Stimulated activated CD4-positive, alpha-beta T cell treated with anti-CD3 and anti-CD28 coated beads, TNF-alpha, amount 100 ng/mL, for 48 hours (primary cell): ENCODE measurements at places on chromosomes 13 and 19.

GRCh38 chr13:98181111-98181815 is 4.2 kb upstream of the RNF113B start:
- no peak for DNase-seq

DNA sequence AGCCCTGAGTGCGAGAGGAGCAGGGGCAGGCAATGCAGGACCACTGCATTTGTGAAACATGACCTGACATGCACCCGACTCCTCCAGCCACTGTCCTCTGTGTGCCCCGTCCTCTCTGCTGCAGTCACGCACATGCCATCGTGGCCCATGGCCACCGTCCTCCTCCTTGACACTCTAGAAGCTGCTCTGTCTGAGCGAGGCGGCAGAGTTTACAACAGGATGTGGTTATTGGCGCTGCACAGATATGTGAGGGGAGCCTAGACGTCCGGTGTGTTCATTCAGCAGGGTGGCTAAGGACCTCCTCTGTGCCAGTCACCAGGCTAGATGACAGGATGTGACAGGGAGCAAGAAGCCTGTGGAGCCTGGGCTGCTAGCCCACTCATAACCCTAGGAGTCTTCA is 277.8 kb downstream of the FOXO1 start:
- DNase-seq = peak; percentile 67

- no peak for DNase-seq
These were observed 294.7 kb downstream of the DCLK1 start for GRCh38 chr13:35836446-35836845.

GRCh38 chr19:8575467-8575997 is 1.7 kb downstream of the MYO1F start:
- no peak for DNase-seq

- no peak for DNase-seq
These were observed 374.7 kb downstream of the KLF5 start for GRCh38 chr13:73433458-73433857.

- DNase-seq = no peak
These were observed at the start of gene MYO1F for GRCh38 chr19:8577247-8577646. Gene MYO1F (minus strand): TSS chr19:8577442. CDS start chr19:8577309, 133 bp downstream.

- DNase-seq = no peak
These were observed 11.3 kb upstream of the FXYD3 start for GRCh38 chr19:35104361-35104760.

GRCh38 chr13:21719463-21719862 is 48.6 kb downstream of the FGF9 start:
- DNase-seq = no peak

- no peak for DNase-seq
These were observed 184.7 kb upstream of the ARGLU1 start for GRCh38 chr13:106752584-106753170.

DNA sequence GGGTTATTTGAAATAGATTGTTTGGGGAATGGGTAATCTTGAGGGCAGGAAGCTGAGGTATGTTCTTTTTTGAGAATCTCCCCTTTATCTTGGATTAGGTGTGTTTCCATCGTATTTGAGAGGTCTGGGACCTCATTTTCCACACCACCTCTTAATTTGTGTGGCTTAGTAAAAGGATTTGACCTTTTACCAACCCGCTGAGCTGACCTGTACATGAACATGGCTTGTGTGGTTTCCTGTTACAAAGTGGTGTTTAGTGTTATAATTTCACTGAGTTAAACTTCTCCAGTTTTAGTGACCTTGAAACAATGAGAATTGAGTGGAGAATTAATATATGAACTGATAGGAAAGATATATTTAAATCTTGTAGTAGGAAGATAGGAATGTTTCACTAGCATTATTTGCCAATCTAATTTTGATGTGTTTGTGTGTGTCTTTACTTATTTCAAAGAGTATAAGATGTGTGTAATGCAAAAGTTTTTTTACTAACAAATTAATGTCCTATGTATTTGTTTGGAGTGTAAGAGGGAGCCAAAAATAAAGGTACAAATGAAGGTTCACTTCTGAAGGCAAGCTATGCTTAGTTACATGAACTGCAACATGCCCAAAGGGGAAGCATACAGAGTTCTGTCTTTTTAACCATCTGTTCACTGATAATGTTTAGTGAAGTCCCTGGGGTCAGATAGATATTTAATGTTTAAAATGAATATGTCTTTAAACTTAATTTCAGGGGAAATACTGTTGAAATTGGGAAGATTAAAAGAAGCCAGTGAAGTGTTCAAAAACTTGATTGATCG is 17.1 kb downstream of the NAA16 start:
- DNase-seq = no peak

DNA sequence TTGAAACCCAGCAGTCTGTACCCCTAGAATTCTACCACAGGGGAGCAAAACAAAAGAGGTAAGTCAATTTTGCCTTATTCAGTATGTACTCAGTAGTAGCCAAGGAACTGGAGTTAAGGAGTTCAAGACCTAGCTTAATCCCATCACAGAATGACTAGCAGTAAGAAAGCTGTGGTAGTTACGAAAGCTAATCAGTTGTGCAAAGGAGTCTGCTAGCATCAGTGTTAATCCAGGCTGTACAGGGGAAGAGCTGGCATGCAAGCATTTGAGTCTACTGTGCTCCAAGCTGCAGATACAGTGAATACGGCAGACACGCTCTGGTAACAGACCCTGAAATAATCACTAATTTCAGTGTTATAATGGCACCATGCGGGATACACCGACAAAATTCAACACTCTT is 4.7 kb downstream of the DNMT1 start:
- DNase-seq = no peak

GRCh38 chr19:40822161-40822560 is 23.2 kb downstream of the EGLN2 start:
- no peak for DNase-seq

GRCh38 chr13:55661505-55661904 is 1479.2 kb upstream of the PRR20A start:
- DNase-seq = no peak

DNA sequence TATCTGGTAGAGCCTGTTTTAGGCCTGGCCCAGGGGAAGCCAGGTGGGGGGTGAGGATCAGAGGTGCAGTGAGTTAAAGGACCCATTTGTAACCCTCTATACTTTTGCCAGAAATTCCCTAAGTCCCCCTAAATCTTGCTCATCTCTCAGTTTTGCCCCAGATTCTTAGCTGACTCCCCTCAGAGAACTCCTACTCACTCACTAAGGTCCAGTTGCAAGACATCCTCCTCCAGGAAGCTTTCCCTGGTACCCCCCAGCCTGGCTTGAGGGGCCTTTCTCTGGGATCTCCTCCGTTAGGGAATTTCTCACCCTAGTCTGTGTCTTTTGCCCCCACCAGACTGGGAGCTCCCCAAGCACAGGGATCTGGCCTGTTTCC is 1.9 kb downstream of the TSKS start:
- DNase-seq = no peak

- no peak for DNase-seq
These were observed 157.0 kb downstream of the KDM4B start for GRCh38 chr19:5125797-5126497.

- DNase-seq = no peak
These were observed 6.9 kb downstream of the SYDE1 start for GRCh38 chr19:15114153-15114540.

- no peak for DNase-seq
These were observed 235.6 kb downstream of the SPRY2 start for GRCh38 chr13:80105350-80105749.

- DNase-seq = no peak
These were observed 125.6 kb downstream of the SPRY2 start for GRCh38 chr13:80215368-80215767.

- no peak for DNase-seq
These were observed 93.4 kb downstream of the ABCC4 start for GRCh38 chr13:95207769-95208366.

- DNase-seq = peak; percentile 36
These were observed at the start of gene UNC13A for GRCh38 chr19:17687857-17688784. Gene UNC13A (minus strand): TSS chr19:17688354. CDS start chr19:17688199, 155 bp downstream.

DNA sequence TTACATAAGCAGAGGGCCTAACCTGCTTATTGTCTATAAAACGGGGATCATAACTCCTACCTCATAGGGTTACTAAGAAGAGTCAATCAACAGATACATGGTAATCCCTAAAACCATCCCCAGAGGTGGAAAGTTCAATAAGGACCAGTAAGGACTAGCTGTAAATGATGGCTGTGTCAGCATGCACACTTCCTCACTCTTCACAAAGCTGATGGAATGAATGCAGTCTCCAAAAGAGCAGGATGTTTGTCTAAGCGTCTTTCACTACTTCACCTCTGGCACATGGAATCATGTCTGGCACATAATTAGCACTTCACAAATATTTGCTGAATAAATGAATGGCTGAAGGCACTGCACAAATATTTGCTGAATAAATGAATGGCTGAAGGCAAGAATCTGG is 134.2 kb downstream of the MIPEP start:
- DNase-seq = no peak

- DNase-seq = no peak
These were observed 216.5 kb downstream of the RFC3 start for GRCh38 chr13:34034411-34034810.

DNA sequence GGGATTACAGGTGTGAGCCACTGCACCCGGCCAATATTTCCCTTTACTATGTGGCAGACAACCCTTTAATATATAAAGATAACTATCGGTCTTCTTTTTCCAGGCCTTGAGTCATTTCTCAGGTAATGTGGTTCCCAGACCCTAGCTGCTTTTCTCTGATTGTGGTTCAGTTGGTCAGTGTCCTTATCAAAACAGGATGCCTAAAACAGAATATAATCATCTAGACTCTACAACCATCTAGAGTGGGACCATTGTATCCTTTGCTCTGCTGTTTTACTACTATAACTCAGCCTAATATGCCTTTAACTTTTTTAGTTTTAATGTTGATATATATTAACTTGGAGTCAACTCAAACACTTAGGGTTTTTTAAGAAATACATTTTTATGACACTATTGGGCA is 30.0 kb upstream of the HMGB1 start:
- DNase-seq = no peak

- DNase-seq = no peak
These were observed 2.1 kb upstream of the LRP3 start for GRCh38 chr19:33192010-33192409.

GRCh38 chr13:109737606-109738005 is 48.8 kb downstream of the IRS2 start:
- peak; percentile 38 for DNase-seq
